ENCODE measurements at places on chromosomes 1 and 21.

- DNase-seq = no peak
Measured at GRCh38 chr1:55786396-55786795, 571.2 kb upstream of the USP24 start.

DNA sequence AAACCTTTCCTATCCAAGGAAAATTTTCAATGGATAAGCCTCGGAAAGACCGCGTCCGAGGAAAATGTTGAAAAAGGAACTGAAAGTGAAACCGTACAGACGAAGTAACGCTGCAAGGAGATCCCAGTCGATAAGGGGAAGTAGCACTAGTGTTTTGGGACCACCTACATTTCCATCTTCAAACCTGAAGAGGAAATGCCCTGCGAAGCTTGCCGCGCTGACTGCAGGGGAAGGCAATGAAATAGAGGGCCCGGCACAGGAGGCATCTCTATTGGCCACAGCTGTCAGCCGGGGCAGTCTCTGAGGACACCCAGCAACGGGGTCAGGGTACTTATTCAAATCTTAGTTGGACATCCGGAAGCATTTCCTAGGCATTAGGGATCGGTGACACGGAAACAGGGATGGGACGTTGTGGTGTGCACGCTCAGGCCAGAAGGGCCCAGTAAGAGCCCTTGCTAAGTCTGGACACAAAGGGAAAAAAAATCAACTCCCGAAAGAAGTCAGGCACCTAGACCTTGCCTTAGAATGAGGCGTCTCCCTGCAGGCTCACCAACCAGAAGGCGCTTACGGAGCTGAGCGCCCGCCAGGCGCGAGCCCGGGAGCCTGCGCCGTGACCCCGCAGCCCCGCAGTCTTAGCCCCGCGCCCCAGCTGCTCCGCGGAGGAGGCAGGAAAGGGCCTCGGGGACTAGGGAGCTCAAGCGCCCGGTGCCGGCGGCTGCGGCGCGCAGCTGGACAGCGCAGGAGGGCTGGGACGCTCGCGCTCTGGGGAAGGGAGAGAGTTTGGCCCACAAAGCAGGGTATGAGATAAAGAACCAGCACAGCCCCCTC is 655 bp downstream of the USF1 start:
- DNase-seq = peak; percentile 47

- DNase-seq = no peak
Measured at GRCh38 chr1:9183441-9183840, 51.1 kb upstream of the H6PD start.

GRCh38 chr1:76012341-76013205 is 62.0 kb upstream of the ST6GALNAC3 start:
- DNase-seq = no peak

GRCh38 chr1:160710517-160711252 is 937 bp downstream of the CD48 start:
- DNase-seq = no peak

DNA sequence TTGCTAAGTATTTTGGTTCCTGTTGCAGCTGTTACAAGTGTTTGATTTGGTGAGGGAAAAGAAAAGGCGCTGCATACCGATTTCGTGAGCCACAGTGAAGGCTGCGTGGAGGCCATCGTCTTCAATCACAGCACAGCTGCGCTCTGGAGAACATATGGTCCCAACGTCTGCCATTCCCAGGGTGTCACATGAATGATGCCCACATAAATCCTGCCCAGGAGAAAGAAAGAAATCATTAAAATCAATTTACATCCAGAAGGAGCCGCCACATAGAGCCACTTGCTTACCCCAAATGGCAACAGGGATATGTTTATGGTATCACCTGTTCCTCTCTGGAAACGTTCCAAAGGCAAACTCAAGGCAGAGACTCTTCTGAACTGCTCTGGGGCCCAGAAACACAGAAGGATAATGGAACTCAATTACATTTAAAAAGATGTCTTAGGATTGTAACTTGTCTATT is 12.2 kb downstream of the ADAMTS5 start:
- no peak for DNase-seq

GRCh38 chr1:147665521-147665920 is 4.8 kb downstream of the ACP6 start:
- DNase-seq = no peak

GRCh38 chr1:241823925-241824324 is 24.1 kb upstream of the EXO1 start:
- no peak for DNase-seq

DNA sequence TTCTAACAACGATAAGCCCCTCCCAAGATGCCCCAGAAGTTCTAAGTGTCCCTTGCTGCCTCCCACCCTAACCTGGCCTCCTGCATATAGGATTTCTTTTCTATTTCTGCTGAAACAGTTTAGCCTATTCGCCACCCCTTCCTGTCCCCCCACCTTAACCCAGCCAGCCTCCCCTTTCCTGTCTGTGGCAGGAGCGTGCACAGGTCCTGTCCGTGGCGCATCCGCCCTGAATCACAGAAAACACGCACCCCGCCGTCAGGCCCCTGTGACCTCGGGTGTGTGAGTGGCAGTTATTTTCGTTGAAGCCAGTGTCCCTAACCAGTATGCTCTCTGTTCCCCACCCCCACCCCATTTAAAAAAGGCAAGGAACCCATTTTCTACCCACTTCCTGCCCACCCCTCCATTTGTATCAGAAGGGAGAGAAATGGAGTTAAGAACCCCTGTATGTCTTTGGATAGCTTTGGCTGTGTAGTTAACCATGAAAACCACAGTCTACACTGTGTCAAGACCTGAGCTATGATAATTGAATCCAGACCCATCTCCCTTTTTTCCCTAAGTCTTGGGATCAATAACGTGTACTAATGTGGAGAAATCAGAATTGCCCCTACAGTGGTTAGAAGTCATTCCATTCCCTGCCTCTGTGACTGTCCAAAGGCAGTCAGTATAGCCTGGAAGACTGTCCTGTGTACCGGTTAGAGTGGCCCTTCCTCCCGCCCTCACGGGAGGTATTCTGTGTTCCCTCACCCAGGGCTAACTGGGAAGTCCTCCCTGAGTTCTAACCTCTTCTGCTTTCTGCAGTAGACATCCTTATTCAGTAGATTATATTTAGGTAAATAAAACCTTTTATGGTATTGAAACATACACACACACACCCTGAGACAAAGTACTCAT is 1.8 kb downstream of the PLEKHO1 start:
- peak; percentile 61 for DNase-seq

GRCh38 chr1:212430416-212430815 is 2.3 kb upstream of the NENF start:
- no peak for DNase-seq

- DNase-seq = no peak
Measured at GRCh38 chr1:50357186-50357585, 66.1 kb downstream of the DMRTA2 start.

- peak; percentile 36 for DNase-seq
Measured at GRCh38 chr1:40951943-40952743, 27.4 kb upstream of the CTPS1 start.

DNA sequence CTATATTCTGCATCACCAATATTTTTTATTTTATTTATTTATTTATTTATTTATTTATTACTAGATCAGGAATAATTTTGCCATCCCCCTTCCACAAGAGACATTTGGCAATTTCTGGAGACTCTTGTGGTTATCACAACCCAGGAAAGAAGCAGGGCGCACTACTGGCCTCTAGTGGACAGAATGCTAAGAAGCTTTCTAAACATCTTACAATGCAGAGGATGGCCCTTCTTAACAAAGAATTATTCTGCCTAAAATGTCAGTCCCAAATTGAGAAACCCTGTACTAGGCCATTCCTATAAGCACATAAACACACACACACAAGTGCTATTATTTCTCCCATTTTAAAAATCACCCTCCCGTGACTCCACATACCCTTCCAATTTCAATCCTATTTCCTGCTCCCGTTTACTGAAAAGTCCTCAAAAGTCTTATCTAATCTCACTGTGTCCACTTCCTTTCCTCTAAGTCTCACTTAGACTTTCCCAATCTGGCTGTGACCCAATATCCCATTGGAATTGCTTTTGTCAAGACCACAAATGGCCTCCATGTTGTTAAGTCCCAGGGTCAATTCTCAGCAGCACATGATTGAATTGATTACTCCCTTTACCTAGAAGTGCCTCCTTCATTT is 43.7 kb upstream of the RNF11 start:
- peak; percentile 3 for DNase-seq

DNA sequence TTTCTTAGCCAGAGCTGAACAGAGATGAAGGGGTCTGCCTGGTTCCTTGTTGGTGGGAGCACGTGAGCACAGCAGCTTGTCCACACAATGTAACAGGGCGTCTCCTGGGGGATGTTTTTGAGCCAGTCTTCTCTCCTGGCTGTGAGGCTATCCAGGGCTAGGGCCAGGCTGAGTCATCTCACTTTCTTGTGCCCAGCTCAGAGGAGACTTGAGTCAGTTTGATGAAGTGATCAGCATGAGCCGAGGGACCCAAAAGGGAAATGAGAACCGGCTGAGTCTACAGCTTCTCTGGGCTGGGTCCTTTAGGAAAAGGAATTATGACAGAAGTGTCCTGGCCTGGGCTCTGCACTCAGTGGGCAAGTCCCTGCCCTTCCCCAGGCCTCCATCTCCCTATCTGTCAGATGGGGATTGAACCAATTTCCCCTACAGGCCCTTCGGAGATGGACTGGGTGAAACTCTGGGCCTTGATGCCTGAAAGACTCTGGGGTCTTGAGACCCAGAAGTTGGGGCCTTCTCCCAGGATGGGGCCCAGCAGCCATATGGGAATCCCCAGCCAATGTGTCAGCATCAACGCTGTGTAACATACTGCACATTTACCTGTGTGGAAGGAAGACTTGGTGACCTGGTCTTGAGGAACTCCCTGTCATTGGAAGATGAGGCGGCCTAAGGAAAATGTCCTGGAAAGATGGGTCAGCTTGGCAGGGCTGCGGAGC is 36.6 kb downstream of the DMRTB1 start:
- DNase-seq = no peak

- DNase-seq = no peak
Measured at GRCh38 chr1:16168622-16169360, 12.9 kb upstream of the EPHA2 start.

- no peak for DNase-seq
Measured at GRCh38 chr1:156226116-156226538, 13.3 kb downstream of the PMF1 start.

Measured in activated CD8-positive, alpha-beta memory T cell treated with anti-CD3 and anti-CD28 coated beads for 1 hour (primary cell).